Ovary (tissue), 10 donors: ENCODE measurements at places on chromosomes 11 and 22. TPM values are rescaled to one million over a fixed set of nuclear protein-coding genes. Genes with fewer than 3 reads are reported as not detected.

Gene OR52N5
- 0.11 TPM for total RNA-seq

Gene MMP13
- total RNA-seq = not detected

Gene LYVE1
- total RNA-seq = 19.0 TPM

Gene NXPE1
- total RNA-seq = not detected

Gene NUDT8
- 6.4 TPM for total RNA-seq

GRCh38 chr11:45489281-45489905 is 176.0 kb downstream of the CHST1 start:
- DNase-seq = no peak
- H3K4me1 ChIP-seq = no peaks in the 10 kb centered on the region
- no peaks in the 10 kb centered on the region for H3K27me3 ChIP-seq
- H3K27ac ChIP-seq = no peak overlapping the region
- H3K36me3 ChIP-seq = no peaks in the 10 kb centered on the region

DNA sequence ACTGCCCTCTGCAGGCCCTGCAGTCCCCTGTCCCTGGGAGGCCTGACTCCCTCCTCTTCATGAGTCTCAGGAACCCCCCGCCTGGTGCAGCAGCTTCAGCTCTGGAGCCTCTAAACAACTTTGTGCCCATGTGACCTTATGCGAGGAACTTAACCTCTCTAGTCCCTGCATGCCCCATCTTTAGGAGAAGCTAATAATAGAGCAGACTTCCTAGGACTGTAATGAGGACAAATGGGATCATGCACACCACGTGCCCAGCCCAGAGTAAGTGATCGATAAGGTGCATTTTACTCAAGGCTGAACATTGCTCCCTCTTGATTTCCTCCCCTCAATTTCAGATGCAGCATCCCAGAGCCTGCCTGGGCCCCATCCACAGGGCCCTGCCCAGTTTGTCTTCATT is 19.0 kb downstream of the KCNJ4 start:
- H3K36me3 ChIP-seq = no peaks in the 10 kb centered on the region
- H3K27ac ChIP-seq = no peak overlapping the region
- no peaks in the 10 kb centered on the region for H3K4me1 ChIP-seq

GRCh38 chr11:73680687-73681086 is 34.3 kb downstream of the PLEKHB1 start:
- no peak overlapping the region for H3K27ac ChIP-seq
- H3K4me1 ChIP-seq = no peaks in the 10 kb centered on the region
- no peaks in the 10 kb centered on the region for H3K36me3 ChIP-seq

DNA sequence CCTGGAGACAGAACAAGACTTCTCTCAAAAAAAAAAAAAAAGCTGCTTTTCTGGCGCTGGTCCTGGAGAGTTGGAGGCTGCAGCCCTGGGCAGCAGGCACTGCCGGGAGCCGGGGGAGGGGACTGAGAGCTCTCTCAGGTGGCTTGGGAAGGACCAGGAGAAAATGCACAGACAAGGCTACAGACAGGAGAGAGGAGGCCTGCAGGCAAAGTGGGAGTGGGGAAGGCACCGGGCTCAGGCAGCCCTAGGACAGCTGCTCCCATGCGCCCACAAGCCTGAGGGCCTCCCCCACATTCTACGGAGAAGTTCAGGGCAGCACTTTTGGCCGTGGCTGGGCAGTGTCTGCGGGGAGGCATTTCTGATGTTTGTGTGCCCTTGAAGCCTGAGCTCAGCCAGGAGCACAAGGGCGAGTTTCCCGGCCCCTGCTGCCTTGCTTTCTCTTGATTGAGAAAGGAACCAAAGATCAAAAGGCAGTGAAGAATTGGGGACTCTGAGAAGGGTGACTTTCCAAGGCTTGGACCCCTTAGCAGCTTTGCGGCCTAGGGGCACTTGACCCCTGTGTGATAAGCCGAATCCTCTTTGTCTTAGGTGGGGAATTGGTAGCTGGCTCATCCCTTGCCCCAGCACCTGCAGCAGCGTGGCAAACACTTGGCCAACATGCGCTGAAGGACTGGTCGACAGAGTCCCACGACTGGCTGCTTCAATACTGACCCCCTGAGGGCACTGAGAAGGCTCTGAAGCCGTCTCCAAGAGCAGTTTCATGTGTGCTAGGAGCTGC is 35.3 kb downstream of the PPM1F start:
- H3K4me1 ChIP-seq = peaks cover 13% of the 10 kb centered on the region
- no peak overlapping the region for H3K4me3 ChIP-seq
- DNase-seq = peak; percentile 65
- H3K27ac ChIP-seq = no peak overlapping the region
- H3K27me3 ChIP-seq = no peaks in the 10 kb centered on the region
- H3K36me3 ChIP-seq = no peaks in the 10 kb centered on the region

DNA sequence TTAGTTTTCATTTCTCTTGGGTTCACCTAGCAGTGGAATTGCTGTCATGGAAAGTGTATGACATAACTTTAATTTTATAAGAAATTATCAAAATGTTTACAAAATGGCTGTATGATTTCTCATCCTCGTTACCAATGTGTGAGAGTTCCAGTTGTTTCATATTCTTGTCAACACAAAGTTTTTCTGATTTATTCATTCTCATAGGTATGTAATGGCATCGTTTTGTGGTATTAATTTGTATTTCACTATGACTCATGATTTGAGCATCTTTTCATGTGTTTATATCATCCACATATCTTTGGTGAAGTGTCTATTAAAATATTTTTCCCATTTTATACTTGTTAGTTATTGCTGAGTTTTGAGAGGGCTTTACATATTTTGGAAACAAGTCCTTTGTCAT is 5.5 kb downstream of the FAM111B start:
- H3K4me1 ChIP-seq = no peaks in the 10 kb centered on the region
- H3K4me3 ChIP-seq = no peak overlapping the region
- no peaks in the 10 kb centered on the region for H3K36me3 ChIP-seq
- no peaks in the 10 kb centered on the region for H3K27me3 ChIP-seq

DNA sequence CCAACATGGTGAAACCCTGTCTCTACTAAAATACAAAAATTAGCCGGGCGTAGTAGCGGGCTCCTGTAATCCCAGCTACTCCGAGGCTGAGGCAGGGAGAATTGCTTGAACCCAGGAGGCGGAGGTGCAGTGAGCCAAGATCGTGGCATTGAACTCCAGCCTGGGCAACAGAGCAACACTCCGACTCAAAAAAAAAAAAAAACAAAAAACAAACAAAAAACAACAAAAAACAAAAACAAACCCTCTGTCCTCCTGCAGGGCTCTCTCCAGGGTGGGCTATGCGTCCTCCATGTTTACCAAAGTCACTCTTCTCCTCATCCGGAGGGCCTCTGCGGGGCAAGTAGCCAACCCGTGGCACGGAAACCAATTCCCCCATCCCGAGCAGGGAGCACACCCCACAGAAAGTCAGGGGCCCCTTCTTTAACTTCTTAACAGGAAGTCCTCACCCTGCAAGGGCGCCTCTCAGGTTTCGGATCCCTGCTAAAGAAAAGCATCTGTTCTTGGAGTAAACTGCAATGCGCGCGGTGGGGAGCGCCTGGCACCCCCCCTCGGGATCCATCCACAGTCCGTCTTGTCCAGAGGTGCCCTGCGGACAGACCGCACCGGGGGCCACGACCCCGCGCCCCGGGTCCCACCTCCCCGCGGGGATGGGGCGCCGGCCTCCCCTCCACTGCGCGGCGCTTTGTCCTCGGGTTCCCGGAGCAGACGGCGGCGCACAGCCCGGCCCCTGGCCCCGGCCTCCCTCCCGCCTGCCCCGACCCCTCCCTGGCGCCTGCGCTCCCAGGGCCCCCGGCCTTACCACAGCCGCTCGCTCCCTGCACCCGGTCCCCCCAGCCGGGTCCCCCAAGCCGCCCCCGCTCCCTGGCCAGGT is 712 bp downstream of the CERK start:
- no peaks in the 10 kb centered on the region for H3K36me3 ChIP-seq
- H3K4me3 ChIP-seq = peak overlapping the region; percentile 69
- peak overlapping the region; percentile 96 for H3K27ac ChIP-seq
- no peaks in the 10 kb centered on the region for H3K27me3 ChIP-seq
- H3K4me1 ChIP-seq = peaks cover 20% of the 10 kb centered on the region

- no peaks in the 10 kb centered on the region for H3K36me3 ChIP-seq
- H3K27ac ChIP-seq = no peak overlapping the region
- no peaks in the 10 kb centered on the region for H3K27me3 ChIP-seq
- H3K4me1 ChIP-seq = peaks cover 40% of the 10 kb centered on the region
- no peak overlapping the region for H3K4me3 ChIP-seq
Measured at GRCh38 chr22:43302531-43303041, 40.6 kb downstream of the SCUBE1 start.

GRCh38 chr11:123457187-123457770 is 27.2 kb downstream of the GRAMD1B start:
- no peak overlapping the region for H3K4me3 ChIP-seq
- no peak for DNase-seq
- no peaks in the 10 kb centered on the region for H3K36me3 ChIP-seq
- no peaks in the 10 kb centered on the region for H3K27me3 ChIP-seq
- H3K27ac ChIP-seq = no peak overlapping the region
- H3K4me1 ChIP-seq = peaks cover 4% of the 10 kb centered on the region

DNA sequence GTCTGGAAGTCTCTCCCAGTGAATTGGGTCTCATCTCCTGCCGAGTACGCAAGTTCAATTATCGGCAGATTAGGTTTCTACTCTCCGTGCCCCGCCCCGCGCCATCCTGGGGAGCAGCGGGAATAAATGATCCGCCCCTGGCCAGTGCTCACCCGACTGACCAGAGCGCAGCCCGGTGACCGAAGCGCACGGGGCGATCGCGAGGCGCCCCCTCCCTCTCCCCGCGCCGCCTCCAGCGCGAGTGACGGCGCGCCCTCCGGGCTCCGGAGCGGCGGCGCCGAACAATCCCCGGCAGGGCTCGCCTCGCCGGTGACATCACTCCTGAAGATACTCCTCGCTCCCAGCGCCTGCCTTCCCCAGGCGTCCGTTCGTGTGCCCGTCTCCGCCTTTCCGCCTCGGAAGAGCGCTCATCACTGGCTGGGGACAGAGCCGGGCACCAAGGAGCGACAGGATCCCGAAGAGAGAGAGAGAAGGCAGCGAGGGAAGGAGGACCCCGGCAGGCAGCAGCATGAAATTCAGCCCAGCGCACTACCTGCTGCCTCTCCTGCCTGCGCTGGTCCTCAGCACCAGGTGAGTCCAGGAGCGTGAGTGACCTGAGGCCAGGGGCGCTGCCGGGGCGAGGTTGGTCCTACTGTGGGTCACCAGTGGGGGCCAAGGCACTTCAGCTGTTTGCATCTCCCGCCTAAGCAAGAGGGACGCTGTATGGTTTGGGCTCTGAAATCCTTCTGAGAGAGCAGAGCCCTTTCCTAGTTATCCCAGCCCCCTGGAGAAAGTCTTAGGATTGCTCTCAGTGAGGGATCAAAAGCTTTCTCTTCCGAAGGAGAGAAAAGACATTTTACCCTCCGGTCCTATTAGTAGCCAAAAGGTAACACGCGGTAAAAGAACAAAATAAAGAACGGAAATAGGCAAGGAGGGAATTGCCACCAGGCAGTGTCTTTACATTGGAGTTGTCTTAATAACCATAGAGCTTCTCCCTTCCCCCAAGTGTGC is at the start of gene LUZP2:
TSS of gene LUZP2 (plus strand) at position 318 of the 990 bp plus-strand sequence.
- H3K27me3 ChIP-seq = no peaks in the 10 kb centered on the region
- no peak within 1 kb of the TSS for H3K27ac ChIP-seq
- H3K4me3 ChIP-seq = no peak within 1 kb of the TSS
- H3K4me1 ChIP-seq = no peaks in the 10 kb centered on the region
- H3K36me3 ChIP-seq = no peaks in the 10 kb centered on the region

DNA sequence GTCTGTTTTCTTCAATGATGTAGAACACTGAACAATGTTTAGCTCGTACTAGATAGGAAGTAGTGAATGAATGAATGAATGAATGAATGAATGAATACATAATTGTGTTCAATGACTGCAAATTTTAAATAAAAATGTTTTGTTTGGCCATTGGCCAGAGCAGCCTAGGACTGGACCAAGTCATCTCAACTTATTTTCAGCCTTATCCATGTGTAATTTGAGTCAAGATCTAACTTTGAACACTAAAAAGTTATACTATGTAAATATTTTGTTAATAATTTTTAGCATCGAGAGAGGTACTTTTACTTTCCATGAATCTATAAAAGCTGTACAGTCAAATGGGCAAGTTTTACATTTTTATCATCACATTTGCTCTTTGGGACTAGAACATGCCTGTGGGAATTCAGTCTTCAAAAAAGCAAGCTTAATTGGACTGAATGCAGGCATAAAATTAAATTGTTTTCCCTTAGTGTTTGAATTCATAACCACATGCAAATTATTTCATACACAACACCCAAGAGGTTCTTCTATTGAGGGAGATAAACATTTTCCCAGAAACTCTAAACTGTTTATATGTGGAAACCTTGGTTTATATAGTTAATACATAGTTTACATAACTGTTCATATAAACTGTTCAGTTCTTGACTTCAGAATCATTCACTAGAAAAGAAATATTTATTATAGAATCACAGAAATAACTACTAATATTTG is 222.1 kb upstream of the ANO3 start:
- no peak for DNase-seq
- no peaks in the 10 kb centered on the region for H3K36me3 ChIP-seq
- H3K27ac ChIP-seq = no peak overlapping the region
- H3K4me1 ChIP-seq = no peaks in the 10 kb centered on the region
- H3K27me3 ChIP-seq = no peaks in the 10 kb centered on the region

- peak overlapping the region; percentile 99 for H3K27ac ChIP-seq
- no peaks in the 10 kb centered on the region for H3K27me3 ChIP-seq
- peak overlapping the region; percentile 83 for H3K4me3 ChIP-seq
- H3K36me3 ChIP-seq = no peaks in the 10 kb centered on the region
Measured at GRCh38 chr22:46149512-46150033, 753 bp upstream of the PPARA start.

GRCh38 chr22:20627432-20627831 is 120.0 kb downstream of the MED15 start:
- H3K36me3 ChIP-seq = no peaks in the 10 kb centered on the region
- no peaks in the 10 kb centered on the region for H3K27me3 ChIP-seq
- no peak for DNase-seq
- H3K27ac ChIP-seq = no peak overlapping the region
- no peaks in the 10 kb centered on the region for H3K4me1 ChIP-seq
